ENCODE measurements at places on chromosomes 2 and 18.

DNA sequence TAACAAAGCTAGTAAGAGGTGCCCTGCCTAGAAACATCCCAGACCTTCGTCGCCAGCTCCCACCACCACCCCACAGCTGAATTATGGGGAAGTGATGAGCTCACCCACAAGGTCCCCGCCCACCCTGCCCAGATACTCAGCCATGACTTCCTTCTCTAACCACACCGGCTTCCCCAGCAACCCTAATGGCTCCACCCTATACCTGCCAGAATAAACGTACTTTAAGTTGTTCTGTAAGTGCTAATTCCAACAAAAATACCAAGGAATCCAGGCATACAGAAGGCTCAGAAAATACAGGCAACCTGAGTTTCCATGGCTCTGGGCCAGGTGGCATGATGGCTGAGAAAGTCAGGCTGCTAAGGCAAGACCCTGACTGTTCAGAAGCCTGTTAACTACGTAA is 39.1 kb downstream of the TMEM163 start:
- no peak for DNase-seq

DNA sequence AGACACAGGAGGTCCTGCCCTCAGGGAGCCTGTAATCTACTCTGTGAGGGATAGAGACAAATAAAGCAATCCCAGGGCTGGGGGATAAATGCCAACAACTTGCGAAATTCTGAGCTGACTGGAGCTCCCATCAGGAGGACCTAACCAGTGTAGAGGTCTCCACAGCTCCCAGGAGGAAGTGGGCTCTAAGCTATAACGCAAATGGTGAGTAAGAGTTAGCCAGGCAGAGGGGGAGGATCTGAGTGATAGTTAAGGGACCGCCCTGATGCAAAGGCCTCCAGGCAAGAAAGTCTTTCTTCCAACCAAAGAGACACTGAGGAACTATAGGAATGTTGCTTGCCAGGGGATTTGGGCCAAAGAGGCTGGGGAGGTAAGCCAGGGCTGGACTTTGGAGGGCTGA is 16.0 kb upstream of the ZNF532 start:
- no peak for DNase-seq

GRCh38 chr18:42412896-42413295 is 457.9 kb downstream of the PIK3C3 start:
- no peak for DNase-seq

GRCh38 chr2:169540146-169540545 is 30.6 kb downstream of the KLHL41 start:
- no peak for DNase-seq

DNA sequence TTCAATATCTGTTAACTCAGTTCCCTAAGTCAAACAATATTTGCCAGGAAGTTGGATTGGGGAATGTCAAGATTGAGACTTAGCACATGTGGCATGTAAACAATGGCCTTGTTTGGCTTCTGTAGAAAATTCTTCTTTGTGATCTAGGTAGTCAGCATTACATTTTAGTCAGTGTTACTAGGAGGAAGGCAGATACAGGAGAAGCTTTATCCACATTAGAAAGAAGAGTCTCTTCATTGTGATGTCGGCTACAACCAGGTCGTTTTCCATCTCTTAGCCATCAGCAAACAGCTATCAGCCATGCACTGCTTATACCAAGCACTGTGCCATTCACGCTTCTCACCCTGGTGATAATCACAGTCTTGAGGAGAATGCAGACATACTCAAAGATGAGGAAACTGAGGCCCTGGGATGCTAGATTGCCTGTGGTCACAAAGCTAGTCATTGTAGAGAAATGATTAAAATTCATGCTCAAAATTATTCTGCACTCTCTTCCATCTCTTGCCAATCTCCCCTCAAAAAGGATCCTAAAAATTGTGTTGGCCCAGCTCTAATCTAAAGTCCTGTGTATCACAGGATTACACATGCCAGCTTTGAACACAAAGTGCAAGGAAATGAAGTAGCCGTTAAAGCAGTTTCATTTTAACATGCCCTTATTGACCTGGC is 3.2 kb downstream of the GALNT5 start:
- no peak for DNase-seq

- DNase-seq, result no peak
These were observed 121.5 kb downstream of the GCA start for GRCh38 chr2:162465430-162465829.

DNA sequence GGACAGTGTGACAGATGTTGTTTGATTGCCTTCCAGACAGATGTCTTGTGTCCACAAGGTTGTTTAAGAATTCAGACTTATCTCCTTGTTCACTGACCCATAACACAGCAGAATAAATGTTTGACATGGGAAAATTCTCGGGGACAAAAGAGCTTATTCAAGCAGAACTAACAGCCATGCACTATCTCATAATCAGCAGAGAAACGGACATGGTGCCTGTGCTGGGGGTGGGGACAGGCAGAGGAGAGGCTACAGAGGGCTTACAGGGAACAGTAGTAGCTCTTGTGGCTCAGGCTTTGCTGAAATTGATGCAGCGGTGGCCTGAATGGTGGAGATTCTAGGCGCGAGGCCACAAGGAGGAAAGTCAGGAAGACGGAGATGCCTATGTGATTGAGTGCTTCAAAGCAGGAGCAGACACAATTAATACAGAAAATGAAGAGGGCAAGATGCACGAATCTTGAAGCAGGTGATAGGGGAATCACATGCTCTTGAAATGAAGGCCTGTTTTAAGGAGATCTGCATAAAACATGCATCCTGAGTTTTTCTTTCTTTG is 62.0 kb upstream of the CAB39 start:
- no peak for DNase-seq

DNA sequence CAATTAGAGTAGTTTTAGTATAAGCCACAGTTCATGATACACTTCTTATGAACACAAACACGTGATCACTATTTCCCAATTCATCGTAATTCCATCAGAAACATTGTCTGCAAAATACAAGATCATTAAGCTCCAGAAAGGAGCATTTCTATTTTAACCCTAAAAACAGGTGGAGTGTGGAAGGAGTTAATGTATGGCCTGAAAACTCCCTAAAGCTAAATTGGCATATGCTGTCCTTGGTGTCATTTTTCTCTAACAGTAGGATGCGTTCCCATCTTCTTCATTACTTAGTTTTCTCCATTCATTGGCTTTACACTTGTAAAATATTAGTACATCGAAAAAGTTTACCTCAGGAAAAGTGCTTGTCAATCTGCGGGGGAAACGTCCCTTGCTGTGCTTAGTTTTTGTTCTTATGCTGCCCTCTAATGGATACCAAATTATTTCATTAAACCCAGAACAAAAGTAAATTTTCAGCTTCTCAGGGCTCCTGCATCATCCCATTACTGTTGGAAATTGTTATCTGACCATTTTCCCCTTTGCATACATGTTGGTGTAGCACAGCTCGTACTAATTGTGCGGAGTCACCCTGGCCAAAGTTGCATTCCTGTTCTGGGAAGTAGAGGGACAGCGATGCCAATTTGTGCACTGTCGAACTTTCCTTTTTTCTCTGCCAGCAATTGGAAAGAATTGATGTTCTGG is 153.4 kb downstream of the GPD2 start:
- DNase-seq, result peak; percentile 68

DNA sequence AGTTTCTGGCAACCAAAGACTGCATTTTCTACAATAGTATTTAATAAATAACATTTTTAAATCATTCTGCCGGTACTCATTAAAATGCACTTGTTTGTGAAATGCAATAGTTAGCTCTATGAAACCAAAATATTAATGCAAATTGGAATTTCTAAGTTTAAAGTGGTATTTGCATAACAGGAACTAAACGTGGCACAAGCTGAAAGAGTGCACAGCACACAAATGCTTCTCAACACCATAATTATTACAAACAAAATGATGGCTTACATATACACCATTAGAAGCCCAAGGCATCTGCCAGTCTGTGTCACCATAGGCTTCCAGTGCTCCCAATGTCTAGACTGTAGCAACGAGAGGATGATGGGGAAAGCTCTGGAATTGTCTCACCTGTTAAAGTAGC is 280.5 kb downstream of the TCF4 start:
- no peak for DNase-seq

Data from muscle of back (tissue), 13 donors.